Peyer's patch (tissue), 4 donors: ENCODE measurements at places on chromosomes 4 and X. TPM values are rescaled to one million over a fixed set of nuclear protein-coding genes. Genes with fewer than 3 reads are reported as not detected.

The PTPN13 gene
- total RNA-seq, result 12.3 TPM

The BCORL1 gene
- total RNA-seq, result 10.7 TPM

The HELT gene
- total RNA-seq, result not detected

The SPOCK3 gene
- not detected for total RNA-seq

The TEX13D gene
- total RNA-seq, result not detected

DNA sequence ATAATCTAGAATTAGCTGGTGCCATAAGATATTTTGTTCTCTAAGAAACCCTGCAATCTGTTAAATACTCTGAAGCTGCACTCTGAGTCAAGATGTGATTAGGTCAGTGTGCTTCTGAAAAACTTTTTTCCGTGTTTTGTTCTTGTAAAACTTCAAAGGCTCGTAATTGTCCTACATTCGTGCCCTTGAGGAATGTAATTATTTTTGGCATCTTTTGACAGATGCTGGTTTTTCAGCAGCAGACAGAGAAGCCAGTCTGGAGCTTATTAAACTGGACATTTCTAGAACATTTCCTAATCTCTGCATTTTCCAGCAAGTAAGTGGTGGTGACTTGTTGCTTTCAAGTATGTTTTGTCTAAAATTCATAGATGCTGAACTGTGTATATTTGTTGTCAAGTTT, 36.8 kb upstream of the TADA2B start:
- H3K36me3 ChIP-seq, result no peaks in the 10 kb centered on the region
- no peaks in the 10 kb centered on the region for H3K4me1 ChIP-seq
- H3K27ac ChIP-seq, result no peak overlapping the region
- no peaks in the 10 kb centered on the region for H3K27me3 ChIP-seq
- H3K4me3 ChIP-seq, result no peak overlapping the region

DNA sequence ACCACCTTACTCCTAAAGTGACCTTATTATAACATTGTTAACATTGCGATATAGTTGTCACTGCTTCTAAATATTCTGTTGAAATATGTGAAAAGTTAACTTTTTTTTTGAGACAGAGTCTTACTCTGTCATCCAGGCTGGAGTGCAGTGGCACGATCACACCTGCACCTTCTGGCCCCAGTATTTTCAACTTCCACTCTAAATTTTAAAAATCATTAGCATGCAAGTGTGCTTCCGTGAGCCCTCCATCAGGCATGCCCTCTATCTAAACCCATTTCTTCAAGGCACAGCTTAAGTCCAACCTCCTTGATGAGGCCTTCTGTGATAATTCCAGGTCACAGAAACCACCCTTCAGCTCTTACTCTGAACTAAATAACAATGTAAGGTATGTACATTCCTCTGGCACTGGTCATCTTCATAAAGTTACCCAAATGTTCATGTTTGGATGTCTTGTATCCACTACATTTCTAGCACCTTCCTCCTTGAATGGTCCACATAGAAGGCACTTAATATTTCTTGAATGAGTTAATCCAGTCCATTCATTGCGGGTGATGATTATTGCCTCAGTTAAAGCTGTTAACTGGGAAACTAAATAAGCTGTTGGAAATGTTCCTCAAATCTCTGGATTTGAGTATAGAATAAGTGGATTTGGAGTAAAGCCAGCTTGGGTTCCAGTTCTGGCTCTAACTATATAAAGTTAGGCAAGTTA, 38.6 kb upstream of the TMEM131L start:
- no peaks in the 10 kb centered on the region for H3K36me3 ChIP-seq
- H3K27ac ChIP-seq, result peak overlapping the region; percentile 74
- no peak overlapping the region for H3K4me3 ChIP-seq

GRCh38 chr4:74632634-74633033, 161.7 kb downstream of the BTC start:
- H3K27me3 ChIP-seq, result no peaks in the 10 kb centered on the region
- no peak overlapping the region for H3K4me3 ChIP-seq
- H3K36me3 ChIP-seq, result no peaks in the 10 kb centered on the region

DNA sequence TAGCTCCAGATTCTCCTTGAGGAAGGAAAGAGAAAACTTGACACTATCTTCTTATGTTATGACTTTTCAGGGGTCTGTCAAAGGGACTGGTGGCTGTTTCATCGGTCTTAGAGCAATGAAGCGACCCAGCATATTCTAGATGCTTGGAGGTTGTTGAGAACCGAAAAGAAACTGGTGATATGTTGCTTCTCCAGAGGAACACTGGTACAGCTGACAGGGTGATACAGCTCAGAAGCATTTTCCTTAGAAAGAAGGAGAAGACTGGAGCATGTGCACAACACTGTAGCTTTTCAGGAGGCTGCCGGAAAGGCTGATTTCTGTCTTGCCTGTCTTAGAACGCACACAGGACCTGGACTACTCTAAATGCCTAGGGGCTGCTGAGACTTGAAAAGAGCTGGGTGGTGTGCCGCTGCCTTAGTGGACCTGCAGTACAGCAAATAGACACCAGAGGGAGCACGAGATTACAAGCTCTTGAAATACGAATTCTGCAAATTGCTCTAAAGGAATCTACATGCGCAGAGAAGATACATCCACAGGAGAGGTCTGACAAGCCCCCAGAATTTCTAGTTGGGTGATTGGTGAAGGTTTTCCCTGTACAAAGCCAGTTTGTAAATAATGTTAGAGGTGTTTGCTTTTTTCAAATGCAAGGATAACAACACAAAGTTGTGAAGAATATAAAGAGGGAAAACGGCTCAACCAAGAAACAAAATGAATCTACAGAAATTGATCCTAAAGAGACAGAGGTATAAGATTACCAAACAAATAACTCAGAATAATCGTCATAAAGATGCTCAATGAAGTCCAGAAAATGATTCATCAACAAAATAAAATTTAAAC, 223.1 kb upstream of the DMD start:
- H3K4me1 ChIP-seq, result no peaks in the 10 kb centered on the region
- no peaks in the 10 kb centered on the region for H3K27me3 ChIP-seq
- H3K4me3 ChIP-seq, result no peak overlapping the region
- peak; percentile 21 for DNase-seq
- no peaks in the 10 kb centered on the region for H3K36me3 ChIP-seq
- no peak overlapping the region for H3K27ac ChIP-seq

GRCh38 chr4:147498031-147498660, 17.2 kb downstream of the EDNRA start:
- no peak overlapping the region for H3K4me3 ChIP-seq
- no peaks in the 10 kb centered on the region for H3K27me3 ChIP-seq
- H3K4me1 ChIP-seq, result no peaks in the 10 kb centered on the region
- no peak for DNase-seq
- H3K36me3 ChIP-seq, result no peaks in the 10 kb centered on the region
- no peak overlapping the region for H3K27ac ChIP-seq

- H3K4me1 ChIP-seq, result no peaks in the 10 kb centered on the region
- H3K27ac ChIP-seq, result no peak overlapping the region
- DNase-seq, result no peak
- no peak overlapping the region for H3K4me3 ChIP-seq
- no peaks in the 10 kb centered on the region for H3K27me3 ChIP-seq
Observed at GRCh38 chrX:63417649-63418048, 66.5 kb upstream of the SPIN4 start.

DNA sequence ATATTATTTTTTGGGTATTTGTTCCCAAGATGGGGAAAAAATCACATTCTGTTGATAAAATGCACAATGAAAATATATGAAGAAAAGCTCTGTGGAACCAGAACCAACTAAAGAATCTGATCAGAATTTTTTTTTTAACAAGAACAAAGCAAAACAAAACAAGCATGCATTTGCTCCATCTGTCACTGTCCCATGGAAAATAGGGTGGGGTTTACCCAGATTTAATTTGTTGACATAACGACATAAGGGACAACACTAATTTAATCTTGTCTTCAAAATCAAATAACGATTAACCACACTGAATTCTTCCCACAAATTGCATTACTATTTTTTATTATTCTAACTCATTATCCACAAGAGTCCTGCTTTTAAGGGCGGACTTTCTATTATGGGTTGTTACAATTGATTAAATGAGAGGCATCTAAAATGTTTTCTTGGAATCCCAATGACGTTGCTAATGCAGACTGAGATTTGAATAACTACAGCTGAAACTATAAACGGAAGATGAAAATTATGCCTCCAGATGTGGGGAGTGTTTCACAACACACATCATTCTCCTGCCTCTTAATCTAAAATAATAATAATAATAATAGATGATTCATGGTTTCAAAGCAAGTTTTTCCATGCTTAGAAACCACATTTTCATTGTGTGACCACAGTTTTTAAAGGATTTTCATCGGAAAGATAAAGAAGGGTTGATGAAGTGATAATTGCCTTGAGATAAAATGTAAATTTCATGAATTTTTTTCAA, 307.0 kb upstream of the CPEB2 start:
- no peak overlapping the region for H3K27ac ChIP-seq
- no peaks in the 10 kb centered on the region for H3K4me1 ChIP-seq
- no peaks in the 10 kb centered on the region for H3K27me3 ChIP-seq
- no peak overlapping the region for H3K4me3 ChIP-seq
- H3K36me3 ChIP-seq, result no peaks in the 10 kb centered on the region

GRCh38 chr4:34718576-34719245, 1525.6 kb downstream of the ARAP2 start:
- no peaks in the 10 kb centered on the region for H3K27me3 ChIP-seq
- H3K4me1 ChIP-seq, result no peaks in the 10 kb centered on the region
- no peak overlapping the region for H3K27ac ChIP-seq
- H3K4me3 ChIP-seq, result no peak overlapping the region
- no peak for DNase-seq

DNA sequence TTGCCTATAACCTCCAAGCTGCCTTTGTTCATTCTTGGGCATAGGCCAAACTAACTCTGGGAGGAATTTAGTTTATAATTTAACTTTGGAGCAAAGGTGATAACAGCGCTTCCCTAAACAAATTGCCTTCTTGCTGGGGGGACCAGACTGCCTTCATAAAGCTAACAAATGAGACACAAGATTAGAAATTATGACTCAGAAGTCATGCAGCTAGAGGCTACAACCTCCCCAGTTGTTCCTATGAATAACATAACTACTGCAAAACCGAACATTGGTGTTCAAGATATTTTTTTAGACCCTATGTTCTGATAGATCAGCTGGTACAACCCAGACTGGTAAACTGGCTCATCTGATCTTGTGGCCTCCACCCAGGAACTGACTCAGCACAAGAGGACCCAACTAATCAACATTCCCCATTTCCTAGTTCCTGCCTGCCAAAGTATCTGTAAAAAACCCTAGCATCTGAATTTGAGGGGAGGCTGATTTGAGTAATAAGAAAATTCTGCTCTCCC, 22.0 kb upstream of the TMPRSS11B start:
- H3K4me1 ChIP-seq, result no peaks in the 10 kb centered on the region
- no peaks in the 10 kb centered on the region for H3K36me3 ChIP-seq
- DNase-seq, result no peak
- H3K27ac ChIP-seq, result no peak overlapping the region
- H3K4me3 ChIP-seq, result no peak overlapping the region

DNA sequence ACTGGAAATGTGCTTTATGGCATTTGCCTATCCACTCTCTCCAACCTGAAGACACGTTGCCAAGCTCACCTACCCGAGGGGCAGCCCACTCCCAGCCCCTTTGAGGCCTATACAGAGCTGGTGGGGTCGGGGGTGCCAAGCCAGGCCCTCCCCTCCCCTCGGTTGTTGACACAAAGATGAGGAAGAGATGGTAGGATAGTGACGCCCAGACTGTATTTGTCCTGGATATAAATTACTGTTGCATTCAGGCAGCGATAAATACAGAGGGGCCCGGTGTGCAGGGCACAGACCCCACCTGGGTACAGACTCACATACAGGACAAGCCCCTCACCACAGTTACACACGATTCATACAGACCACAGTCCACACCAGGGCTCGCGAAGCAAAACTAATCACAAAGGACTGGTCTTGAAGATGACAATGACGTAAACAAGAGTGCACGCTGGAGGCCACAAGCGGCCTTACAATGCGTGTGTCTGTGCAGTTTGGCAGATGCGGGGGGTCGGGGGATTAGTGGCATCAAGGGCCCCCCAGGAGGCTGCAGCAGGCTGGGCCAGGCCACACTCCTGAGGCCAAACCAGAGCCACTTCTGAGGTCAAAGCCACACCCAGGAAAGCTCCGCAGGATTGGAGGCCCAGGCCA, 14.6 kb downstream of the DGKQ start:
- no peak for DNase-seq
- H3K27me3 ChIP-seq, result no peaks in the 10 kb centered on the region
- no peaks in the 10 kb centered on the region for H3K4me1 ChIP-seq
- no peak overlapping the region for H3K27ac ChIP-seq
- no peak overlapping the region for H3K4me3 ChIP-seq

DNA sequence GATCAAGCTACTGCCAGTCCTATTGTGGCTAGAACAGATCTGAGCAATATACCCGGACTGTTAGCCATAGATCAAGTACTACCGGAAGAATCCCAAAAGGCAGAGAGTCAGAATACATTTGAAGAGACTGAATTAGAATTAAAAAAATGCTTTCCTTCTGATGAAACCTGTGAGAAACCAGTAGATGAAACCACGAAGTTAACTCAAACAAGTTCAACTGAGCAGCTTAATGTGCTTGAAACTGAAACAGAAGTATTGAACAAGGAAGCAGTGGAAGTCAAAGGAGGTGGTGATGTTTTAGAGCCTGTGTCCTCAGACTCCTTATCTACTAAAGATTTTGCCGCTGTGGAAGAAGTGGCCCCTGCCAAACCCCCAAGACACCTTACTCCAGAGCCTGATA, 46.8 kb downstream of the WDR44 start:
- no peak overlapping the region for H3K4me3 ChIP-seq
- H3K27me3 ChIP-seq, result no peaks in the 10 kb centered on the region
- no peak for DNase-seq
- H3K36me3 ChIP-seq, result no peaks in the 10 kb centered on the region
- no peak overlapping the region for H3K27ac ChIP-seq

DNA sequence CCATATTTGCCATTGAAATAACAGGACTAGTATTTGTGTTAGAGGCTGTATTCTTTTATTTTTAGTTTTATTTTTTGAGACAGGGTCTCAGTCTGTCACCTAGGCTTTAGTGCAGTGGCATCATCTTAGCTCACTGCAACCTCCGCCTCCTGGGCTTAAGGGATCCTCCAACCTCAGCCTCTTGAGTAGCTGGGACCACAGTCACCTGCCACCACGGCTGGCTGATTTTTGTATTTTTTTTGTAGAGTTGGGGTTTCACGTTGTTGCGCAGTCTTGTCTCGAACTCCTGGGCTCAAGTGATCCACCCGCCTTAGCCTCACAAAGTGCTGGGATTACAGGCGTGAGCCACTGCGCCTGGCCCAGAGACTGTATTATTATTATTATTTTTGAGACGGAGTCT, 15.3 kb downstream of the TMEM131L start:
- no peak overlapping the region for H3K4me3 ChIP-seq
- H3K27me3 ChIP-seq, result no peaks in the 10 kb centered on the region
- peaks cover 6% of the 10 kb centered on the region for H3K4me1 ChIP-seq

GRCh38 chr4:120481756-120482155, 415.1 kb upstream of the MAD2L1 start:
- H3K4me1 ChIP-seq, result no peaks in the 10 kb centered on the region
- H3K36me3 ChIP-seq, result no peaks in the 10 kb centered on the region
- H3K4me3 ChIP-seq, result no peak overlapping the region
- H3K27me3 ChIP-seq, result no peaks in the 10 kb centered on the region

GRCh38 chr4:140109737-140110136, 44.2 kb downstream of the MAML3 start:
- no peak for DNase-seq
- no peak overlapping the region for H3K4me3 ChIP-seq

- no peaks in the 10 kb centered on the region for H3K4me1 ChIP-seq
- no peak for DNase-seq
- H3K4me3 ChIP-seq, result no peak overlapping the region
- H3K36me3 ChIP-seq, result no peaks in the 10 kb centered on the region
- H3K27ac ChIP-seq, result no peak overlapping the region
Observed at GRCh38 chrX:46407753-46408130, 137.5 kb downstream of the ZNF674 start.
